ENCODE measurements at places on chromosomes 1 and 21.

GRCh38 chr1:156804572-156805243, 11.9 kb downstream of the SH2D2A start:
- no peak for DNase-seq

DNA sequence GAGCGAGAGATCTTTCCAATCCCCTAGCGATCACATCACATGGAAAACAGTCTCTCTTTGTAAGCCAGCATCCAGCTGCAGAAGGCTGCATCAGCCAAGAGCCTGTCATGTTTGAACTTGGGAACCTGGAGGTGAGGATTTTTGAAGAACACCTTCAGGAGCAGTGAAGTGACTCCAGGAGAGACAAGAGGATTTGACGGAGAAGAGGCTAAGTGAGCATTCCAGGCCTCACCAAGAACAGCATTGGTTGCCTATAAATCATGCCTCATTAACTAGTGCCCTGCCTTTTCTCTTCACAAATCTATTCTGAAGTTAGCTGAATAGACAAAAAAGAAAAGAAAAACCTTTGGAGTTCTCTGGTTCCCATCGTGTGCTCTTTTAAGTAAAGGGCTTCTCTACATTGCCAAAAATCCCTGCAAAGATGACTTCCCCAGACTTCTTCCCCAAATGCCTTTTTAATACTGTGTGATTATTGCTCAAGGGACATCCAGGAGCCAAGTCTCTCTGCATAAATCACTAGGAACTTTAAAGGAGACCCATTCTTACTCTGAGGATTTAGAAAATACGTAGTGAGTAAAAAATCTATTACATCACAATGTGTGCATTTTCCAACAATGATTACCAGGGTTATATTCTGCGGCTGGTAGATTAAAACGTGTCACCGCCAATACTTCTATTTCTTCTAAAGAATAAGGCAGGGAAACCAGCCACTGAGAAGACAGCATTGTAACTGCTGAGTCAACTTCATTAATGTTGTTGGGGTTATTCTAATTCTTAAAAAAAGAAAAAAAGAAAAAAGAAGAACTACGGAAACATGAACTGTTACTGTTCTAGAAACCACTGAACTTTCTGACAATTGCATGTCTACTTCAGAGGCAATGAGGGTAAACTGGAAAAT, 95.2 kb downstream of the KIF14 start:
- no peak for DNase-seq

DNA sequence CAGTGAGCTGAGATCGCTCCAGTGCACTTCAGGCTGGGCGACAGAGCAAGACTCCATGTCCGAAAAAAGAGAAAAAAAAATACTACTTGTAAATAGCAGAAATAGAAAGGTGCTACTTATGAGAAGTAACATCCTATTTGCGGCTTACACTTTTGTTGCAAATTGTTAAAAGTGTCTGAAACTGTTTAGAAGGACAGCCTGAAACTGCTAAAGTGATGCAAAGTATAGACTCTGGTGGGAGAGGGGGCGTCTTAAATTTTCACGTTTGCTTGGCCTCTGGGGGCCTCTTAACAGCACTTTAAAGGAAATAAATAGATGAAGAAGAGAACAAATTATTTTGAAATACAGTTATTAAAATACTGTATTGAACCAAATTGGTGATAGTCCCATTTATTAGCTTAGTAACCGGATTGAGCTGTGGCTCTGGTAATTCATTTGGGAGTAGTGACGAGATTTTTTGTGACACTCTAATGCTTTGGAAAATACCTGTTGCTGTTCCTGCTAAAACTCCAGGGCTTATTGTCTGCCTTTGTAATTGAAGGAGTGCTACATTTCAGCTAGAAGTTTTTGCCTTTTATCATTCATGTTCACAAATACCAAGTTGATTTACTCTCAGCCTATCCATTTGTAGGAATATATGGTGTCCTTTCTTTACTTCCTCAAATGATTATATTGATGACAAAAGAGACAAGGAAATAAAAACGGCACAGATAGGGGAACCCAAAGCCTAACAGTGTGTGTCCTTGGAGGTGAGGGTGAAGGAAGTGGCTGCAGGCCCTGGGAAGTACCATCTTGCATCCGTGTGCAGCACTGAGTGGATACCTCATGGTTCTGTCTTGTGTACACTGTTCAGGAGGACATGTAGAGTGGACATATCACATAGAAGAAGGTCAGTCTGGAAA, 6.2 kb downstream of the PKNOX1 start:
- no peak for DNase-seq

GRCh38 chr1:94738371-94738770, 81.8 kb upstream of the SLC44A3 start:
- no peak for DNase-seq

DNA sequence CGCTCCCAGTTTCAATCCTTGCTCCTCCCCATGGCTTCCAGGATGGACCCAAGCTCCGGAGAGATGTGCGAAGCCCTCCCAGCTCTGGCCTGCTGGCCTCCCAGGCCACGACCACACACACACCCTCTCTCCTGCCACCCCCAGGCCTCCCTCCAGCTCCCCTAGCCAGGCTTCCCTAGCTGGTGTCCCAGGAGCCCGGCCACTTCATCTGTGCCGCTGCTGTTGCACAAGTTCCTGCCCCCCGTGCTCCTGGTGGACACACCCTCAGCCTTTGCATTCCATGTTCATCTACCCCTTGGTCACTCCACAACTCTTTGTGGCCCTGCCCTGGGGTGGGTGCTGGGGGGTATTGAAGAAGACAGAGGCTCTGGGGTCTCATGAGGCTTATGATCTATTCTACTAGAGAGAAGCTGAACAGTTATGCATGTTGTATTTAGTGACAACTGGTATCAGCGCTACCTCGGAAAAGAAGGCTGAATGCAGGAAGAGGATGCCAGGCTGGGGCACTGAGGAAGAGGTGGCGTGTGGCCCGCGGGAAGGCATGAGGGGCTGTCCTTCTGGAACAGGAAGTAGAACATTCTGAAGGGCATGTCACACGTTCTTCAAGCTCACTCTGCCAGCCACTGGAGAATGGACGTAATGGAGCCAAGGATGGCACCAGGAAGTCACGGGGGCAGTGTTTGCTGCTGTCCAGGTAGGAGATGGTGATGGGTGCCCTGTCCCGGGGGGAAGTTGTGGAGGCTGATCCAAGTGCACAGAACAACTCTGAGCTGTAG, 172.4 kb downstream of the PSMG1 start:
- no peak for DNase-seq

- DNase-seq: no peak
Measured at GRCh38 chr1:162175379-162176081, 106.0 kb downstream of the NOS1AP start.

DNA sequence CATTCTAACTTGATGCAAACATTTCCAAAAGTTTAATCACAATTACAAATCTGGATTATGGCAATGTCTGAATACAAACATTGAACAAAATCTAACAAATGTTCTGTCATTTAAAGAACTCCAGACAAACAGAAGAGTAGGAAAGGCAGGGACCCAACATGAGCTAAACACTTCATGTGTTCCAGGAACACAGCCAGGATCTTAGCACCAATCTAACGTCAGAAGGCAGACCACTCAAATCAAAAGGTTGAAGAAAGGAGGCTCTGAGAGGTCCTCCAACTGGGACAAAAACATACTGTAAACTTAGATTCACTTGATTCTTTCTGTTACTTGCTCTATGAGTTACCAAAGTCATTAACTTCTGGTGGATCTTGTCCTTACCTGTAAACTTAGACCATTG, 374.0 kb downstream of the NEGR1 start:
- no peak for DNase-seq

DNA sequence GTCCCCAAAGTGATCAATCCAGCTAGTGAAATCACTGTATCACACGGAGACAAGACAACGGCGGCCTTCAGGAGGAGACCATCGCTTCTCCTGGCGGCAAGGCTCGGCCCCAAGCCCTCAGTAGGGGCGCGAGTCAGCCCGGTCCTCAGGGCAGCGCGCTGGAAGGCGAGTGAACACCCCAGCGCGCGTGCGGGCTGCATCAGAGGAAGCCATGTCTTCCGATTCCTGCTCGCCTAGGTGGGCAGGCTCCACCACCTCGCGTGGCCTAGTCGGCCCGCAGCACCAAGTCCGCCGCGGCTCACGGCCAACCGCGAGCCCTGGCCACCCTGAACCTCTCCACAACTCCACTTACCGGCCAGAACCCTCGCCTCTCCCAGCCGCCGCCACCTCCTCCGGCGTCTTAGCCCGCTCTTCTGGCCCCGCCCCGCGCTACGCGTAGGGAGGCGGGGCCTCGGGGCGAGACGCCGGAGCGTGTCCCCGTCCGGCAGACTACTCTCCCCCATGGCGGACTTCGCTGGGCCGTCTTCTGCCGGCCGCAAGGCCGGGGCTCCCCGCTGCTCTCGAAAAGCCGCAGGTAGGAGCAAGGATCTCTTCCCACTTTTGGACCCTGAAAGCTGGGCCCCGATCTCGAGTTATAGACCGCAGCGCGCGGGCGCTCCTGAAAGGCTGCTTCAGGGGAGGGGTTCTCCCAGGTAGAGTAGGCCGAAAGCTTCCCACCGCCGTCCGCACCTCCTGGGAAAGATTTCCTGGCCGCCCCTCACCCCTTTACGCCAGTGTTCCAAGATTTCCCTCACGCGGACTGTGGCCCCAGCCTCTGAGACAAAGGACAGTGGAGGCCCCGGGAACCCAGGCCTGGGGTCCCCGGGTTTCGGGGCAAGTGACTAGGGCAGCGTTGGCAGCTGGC, at the start of the genes GLMN and RPAP2:
TSS of gene GLMN (minus strand) at position 415 of the 904 bp plus-strand sequence. CDS start 988 bp downstream, outside the sequence.
TSS of gene RPAP2 (plus strand) at position 487 of the 904 bp plus-strand sequence. CDS start at position 502, 15 bp downstream.
- DNase-seq: peak; percentile 78

DNA sequence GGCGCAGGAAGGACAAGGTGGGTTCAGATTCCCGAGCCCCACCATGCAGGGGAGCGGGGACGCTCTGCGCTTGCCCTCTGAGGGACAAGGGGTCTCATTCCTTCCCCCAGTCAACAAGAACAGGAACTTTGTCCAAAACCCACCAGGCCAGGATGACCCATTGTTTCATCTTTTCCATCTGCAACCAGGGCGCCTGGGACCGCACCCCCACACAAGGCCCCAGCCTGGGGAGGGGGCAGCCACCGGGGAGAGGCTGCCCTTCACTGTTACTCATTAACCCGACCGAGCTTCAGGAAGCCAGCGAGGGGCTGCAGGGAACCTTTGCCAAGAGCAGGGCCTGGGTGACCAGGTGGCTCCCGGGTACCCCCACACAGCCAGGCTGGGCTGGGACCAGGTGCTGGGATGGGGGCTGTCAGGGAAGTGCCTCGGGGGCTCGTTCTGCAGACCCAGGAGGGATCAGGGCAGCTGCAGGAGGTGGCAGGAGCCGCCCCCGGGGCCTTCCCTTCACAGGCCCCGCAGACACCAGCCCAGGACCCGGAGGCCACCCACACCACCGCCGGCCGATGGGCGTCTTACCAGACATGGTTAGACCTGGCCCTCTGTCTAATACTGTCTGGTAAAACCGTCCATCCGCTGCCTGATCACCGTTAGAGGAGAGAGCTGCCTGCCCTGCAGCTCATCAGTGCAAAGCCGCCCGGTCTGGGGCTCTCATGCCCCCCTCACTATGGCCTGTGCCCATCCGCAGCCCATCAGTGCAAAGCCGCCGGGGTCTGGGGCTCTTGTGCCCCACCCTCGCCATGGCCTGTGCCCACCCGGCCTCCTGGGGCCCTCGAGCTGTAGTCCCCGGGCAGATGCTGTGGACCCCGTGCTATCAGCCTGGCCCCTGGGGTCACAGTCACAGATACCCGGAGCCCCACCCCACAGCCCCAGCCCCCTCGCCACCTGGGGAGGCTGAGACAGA, 4.9 kb upstream of the TTLL10 start:
- no peak for DNase-seq

DNA sequence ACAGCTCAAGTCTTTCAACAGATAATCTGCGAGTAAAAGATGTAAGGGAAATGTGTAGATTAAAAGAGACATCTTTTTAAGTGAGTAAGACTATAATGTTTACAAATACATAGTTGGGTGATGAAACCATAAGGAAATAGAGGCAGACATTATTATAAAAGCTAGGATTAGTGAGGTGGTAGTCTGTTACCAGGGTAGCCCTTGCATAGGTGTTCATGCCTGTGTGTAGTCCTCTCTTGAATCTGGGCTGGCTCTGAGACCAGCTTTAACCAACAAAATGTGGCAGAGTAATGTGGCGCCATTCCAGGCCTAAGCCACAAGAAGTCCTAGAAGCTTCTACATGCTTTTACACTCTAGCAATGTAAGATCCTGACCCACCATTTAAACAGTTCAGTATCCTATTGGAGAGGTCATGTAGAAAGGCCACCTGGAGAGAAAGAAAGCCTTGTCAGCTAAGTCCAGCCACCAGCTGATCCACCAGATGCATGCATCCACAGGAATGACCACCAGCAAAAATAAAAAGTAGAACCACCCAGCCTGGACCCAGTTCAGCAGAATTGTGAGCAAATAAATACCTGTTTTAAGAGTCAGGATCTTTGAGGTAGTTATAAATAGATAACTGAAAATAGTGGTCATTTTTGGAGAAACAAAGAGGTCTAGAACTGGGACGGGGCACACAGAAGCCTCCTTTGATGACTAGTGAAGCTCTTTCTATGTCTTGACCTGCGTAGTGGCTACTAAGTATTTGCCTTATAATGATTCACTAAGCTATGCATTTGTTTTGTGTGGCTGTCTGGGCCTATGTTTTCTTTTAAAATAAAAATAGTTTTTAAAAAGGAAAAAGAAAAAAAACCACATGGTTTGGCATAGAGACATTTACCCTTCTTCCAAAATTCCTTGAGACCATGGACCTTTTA, 8.1 kb downstream of the NIBAN1 start:
- no peak for DNase-seq

- no peak for DNase-seq
Measured at GRCh38 chr1:231418101-231418740, 3.9 kb downstream of the EGLN1 start.

DNA sequence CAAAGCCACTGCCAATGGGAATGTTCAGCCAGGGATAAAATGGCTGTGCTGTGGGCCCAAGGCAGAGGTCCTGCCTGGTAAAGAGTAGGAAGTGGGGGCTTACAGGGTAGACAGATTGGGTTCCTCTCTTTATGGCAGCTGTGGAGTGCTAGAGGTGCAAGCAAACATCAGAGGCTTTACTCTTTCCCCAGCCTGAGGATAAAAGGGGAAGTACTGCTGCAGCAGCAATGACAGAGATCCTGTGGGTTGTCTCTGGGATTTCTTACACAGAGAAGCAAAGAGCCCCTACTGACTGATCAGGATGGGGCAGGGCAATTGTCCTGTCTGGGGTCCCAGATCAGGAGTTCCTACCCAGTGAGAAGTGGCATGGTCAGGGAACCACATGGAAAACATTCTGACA, 54.2 kb downstream of the DRAM2 start:
- no peak for DNase-seq

GRCh38 chr1:208248991-208249696, 5.0 kb upstream of the PLXNA2 start:
- no peak for DNase-seq

- no peak for DNase-seq
Measured at GRCh38 chr1:199669916-199670315, 357.6 kb upstream of the NR5A2 start.

GRCh38 chr1:170240409-170240808, 94.7 kb downstream of the NTMT2 start:
- no peak for DNase-seq

GRCh38 chr1:70143048-70143659, 62.2 kb downstream of the LRRC40 start:
- no peak for DNase-seq

DNA sequence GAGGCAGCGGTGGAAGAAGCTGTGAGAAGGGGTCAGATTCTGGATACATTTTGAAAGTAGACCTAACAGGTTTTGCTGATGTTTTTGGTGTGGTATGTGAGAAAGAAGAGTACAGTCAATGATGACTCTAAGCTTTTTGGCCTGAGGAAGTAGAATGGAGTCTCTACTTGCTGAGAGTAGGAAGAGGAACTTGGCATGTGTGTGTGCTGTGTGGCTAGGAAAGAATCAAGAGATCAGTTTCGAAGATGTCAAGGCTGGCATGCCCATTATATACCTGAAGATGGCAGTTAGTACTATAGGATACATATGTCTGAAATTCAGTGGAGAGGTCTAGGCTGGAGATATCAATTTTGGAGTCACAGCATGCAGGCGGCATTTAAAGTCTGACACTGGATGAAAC, 64.4 kb downstream of the MAB21L3 start:
- no peak for DNase-seq

Data from NCI-H1417 treated with DMSO at 0.1 percent for 48 hours (cell line).